NCI-H1092 (cell line): ENCODE measurements at places on chromosomes 5 and 9.

DNA sequence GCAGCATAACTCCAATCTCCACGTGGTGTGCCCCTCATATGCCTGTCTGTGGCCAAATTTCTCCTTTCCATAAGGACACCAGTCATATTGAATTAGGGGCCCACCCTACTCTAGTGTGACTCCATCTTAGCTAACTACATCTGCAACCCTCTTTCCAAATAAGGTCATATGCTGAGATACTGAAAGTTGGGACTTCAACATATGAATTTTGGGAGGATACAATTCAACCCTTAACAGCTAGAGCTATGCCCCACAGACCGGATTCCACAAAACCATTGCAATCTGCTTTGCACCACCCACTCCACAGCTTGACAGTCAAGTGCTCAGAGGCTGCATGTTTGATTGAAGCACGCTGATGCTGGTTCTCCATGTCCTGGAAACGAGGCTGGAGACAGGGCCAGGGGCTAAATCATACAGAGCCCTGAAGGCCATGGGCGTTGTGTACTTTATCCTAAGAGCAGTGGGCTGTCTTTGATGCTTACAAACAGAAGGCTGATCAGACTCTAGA is 122.8 kb downstream of the MTX3 start:
- DNase-seq, result no peak

DNA sequence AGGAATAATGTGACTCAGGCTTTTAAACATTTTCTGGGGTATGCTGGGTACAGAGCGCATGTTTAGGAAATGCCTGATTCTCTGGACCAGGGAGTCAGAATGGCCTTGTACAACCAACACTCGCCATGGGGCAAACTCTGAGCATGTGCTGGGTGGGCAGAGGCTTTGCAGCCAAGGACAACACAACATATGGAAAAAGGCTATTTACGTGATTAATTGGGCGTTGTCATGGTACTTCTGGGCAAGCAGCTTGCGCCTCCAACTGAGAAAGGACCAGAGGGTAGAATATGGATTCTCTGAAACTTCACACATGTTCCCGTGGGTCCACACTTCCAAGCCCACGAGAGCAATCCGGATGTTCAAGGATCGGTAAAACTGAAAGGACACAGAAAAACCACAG is 49.1 kb downstream of the NIPAL4 start:
- no peak for DNase-seq

- DNase-seq, result no peak
Observed at GRCh38 chr5:139974661-139975060, 68.4 kb downstream of the NRG2 start.

DNA sequence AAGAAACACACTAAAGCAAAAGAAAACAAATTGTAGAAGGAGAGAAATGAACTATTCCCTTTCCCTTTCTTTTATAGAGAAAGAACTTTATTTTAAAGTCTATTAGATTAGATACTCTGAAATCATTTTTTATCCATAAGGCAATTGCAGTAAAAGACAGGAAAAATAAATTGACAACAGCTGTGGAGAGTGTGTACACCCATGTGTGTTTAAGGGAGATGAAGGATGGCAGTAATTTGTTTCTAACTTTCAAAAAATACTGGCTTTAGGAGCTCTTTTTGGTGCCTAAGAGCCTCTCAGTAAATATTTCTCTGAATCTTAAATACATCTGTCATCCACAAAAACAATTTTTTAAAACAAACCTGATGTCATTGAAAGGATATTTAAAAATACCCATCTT is 18.3 kb upstream of the ARL14EPL start:
- no peak for DNase-seq

GRCh38 chr5:50726475-50727148 is 60.2 kb downstream of the PARP8 start:
- no peak for DNase-seq

DNA sequence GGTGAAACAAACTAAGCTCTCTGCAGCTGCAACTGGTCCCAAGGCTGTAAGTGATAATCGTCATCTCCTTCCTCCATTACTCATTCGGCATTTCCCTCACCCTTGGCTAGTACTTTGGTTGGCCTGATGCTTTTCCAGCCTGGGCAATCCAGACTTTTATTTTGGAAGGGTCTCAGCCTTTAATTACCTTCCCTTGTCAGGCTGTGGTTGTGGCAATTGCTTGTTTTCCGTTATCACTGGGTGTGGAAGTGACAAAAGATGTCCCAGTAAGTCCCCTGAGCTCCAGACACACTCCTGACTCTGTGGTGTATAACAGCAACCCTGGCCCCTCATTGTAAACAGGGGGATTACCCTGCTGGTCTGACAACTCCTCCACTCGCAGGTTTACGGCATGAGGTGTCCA is 6.3 kb upstream of the FAF2 start:
- DNase-seq, result no peak

DNA sequence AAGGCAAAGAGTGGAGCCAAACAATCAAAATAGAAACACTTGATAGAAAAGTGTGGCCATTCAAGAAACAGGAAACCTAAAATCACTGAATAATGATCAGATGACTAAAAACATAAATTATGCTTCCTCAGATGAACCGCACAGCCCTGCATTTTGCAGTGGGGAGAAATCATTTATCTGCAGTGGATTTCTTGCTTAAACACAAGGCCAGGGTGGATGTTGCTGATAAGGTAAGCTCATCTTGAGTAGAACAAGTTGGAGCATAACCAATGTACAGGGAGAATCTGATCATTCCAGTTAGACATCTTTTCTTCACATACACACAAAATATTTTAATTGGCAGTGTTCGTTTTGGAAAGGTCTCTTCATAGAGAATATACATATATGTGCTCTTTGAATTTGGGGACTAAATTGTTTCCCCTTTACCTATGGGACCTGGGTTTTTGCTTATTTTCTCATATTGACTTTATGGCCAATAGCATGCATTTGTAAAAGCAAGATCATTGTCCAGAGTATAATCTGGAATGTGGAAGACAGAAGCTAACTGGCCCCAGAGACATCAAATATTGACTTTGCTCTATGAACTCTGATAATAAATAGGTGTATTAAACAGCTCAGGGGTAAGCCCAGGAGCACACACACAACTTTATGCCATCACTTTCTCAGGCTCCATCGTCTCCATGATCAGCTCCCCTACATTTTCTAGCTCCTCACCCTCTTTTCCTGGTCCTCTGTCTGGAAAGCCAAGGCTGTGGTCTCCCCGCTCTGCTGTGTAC is 9.1 kb downstream of the ANKDD1B start:
- no peak for DNase-seq

DNA sequence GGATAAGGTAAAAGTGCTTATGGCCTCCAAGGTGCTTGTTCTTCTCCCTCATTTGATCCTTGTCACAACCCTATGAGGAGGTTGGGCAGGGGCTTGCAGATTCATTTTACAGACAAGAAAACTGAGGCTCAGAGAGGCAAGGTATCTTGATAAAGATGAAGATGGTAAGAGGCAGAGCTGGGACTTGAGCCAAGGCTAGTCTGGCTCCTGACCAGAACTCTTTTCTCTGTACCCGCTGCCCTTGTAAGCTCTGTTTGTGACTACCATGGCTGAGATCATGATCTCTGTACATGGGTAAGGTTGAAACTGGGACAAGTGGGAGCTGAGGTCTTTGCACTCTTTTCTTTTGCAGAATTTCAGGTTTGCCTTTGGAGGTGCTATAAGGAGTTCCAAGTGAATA is 33.6 kb downstream of the SEC61B start:
- DNase-seq, result no peak

- DNase-seq, result no peak
Observed at GRCh38 chr5:100664140-100664539, 129.0 kb downstream of the FAM174A start.

DNA sequence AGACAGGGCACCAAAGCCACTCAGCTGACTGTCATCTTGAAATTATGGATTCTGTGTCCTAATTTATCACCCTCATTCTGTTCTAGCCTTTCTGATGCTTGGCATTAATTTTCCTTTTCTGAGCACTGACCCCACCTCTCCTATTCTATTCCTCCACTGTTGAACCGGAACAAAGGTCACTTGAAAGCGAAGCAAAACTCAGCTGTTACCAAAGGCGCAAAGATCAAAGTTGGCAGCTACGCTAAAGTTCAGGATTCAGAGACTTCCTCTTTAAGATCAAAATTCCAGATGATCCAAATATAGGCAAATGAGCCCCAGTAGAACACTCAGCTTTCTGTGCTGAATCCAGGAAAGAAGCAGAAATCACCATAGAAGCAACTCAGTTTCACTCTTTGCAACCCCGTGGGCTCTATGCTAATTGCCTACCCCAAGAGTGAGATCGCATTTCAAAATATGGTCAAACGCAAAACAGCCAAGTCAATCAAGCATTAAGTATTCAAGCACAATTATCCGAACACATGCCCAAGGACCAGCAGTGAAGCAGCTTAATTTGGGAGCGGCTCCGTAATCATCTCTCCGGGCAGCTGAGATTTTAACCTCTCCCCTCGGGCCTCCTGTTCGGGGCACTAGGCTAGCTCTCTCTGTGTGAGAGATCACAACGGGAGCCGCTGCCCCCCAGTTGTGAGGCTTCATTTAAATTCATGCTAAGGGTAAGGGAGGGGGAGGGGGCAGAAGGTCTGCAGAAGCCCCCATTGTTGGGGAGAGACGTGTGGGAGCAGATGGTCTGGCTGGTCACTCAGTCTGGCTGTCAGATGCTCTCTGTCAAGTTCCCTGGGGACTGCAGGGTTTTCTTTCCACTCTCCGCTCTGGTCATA is 288.6 kb downstream of the ELAVL2 start:
- no peak for DNase-seq

GRCh38 chr9:95791695-95792094 is 83.8 kb upstream of the ERCC6L2 start:
- DNase-seq, result no peak
